BJ (cell line): ENCODE measurements at places on chromosomes 4 and X.

- no peak for DNase-seq
Measured at GRCh38 chr4:24802648-24803047, 7.3 kb downstream of the SOD3 start.

DNA sequence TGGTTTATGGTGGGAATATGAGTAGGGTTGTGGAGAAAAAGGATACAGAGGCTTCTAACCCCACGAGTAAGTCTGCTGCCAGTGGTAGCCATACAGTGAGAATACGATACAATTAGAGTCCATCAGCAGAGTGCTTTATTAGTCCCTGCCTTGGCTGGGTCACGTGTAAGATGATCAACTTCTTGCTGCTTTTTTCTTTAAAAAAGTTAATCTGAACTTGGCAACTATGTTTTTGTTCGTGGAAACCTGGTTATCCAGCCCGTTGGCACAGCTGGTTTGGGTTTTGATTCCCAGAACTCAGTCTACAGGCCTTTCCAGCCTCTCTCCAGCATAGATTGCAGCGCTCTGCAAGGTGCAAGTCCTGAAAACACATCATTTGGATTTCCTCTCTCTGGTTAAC lies 53.1 kb upstream of the LSM6 start:
- DNase-seq = no peak

DNA sequence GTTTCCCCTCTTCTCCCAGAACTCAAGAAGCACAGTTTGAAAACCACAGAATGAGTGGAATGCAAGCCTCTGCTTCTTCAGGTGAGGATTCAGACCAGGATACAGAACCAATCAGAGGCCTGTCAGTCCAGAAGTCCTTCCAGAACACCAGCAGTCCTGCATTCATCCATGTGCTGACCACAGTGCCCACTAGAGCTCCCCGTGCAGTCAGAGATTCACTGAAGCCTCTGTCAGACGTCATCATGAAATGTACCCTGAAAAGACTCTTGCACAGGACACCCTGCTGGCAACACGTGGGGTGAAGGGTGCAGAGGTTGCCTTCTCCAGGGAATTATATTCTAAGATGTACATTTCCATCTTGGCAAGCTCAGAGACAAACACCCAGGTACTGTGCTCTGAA lies 75.9 kb upstream of the LSM6 start:
- no peak for DNase-seq

- no peak for DNase-seq
Measured at GRCh38 chr4:107196312-107196711, 160.2 kb upstream of the DKK2 start.

DNA sequence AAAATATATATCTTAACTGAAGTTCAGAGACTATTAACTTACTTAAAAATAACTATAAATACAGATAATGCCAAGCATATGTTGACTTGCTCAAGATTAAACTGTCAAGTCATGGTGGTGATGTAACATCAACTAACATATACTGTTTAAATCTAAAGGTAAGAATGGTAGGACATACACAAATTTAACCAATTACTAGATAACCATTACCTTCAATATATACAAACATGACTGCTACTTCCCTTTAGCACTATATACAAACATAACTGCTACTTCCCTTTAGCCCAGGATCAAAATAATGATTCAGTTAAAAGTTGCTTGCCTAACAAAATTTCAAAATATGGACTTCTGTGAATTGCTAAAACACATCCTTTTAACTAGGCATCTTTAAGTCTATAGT lies 14.9 kb downstream of the HNRNPD start:
- no peak for DNase-seq

- DNase-seq = no peak
Measured at GRCh38 chr4:37816719-37817118, 9.8 kb upstream of the PGM2 start.

DNA sequence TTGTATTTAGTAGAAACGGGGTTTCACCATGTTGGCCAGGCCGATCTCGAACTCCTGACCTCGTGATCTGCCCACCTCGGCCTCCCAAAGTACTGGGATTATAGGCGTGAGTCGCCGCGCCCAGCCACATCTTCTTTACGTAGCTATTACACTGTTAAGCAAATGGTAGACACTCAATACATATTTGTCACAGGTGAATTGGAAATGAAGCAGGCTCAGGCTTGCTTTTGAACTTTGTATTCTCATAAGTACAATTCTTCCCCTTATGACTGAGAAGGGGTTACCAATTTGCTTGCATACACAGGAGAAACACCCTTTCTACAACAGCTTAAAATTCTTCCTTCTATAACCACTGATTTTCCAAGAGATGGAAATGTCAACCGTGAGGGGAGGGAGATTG lies 787 bp upstream of the SRPX2 start:
- no peak for DNase-seq

DNA sequence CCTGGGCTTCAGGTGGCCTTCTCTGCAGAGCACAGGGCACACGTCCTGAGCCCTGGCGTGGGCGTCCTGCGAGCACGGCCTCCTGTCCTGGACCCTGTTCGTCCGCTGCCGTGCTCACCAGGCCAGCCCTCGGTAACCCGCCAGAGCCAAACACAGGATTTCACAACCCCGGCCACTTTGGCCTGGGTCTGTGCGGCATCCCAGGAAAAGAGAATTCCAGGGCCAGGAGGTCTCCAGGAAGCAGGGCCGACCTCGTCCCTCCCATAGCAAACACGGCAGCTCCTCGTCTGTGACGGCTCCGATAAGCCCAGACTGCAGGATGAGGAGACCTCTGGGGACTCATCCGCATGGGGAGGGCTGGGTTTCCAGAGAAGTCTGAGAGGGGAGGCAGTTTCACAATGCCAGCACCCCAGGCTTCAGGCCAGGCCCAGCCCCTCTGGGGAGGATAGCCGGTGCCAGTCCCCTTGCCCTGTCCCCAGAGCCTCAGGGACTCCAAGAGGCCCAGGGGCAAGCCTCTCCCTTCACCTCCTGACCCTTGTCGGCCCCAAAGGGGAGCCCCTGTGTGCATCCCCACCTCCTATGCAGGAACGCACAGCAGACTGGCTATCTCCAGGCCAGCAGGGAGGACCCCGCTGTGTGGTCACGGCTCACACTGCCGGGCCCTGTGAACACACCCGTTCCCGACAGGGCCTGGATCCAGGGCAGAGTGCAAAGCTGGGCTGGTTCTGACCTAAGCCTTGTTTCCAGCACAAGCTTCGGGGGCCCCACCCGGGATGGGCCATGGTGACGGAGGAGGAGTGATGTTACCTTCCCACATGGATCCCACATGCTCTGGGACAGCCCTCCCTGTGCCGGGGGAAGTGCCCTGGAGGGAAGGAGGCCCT lies 22.3 kb upstream of the HTRA3 start:
- DNase-seq = no peak

GRCh38 chrX:69299285-69299684 lies 134.0 kb upstream of the PJA1 start:
- no peak for DNase-seq

- DNase-seq = no peak
Measured at GRCh38 chr4:102717448-102718092, 43.2 kb downstream of the MANBA start.

DNA sequence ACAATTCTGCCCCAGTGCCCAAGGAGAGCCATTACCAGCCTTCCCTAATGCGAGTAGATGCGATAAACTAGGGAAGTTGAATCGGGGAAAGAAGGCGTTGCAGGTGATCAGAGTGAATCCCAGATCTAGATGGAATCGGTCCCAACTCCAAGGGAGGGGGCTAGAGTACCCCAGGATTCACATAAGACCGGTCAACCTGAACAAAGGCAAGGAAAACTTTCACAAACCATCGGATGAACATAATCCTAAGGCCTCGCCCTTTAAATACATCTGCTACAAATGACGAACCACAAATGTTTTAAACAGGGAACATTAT lies 11.2 kb upstream of the ZCCHC13 start:
- DNase-seq = no peak

GRCh38 chrX:139720136-139720535 lies 12.2 kb upstream of the MCF2 start:
- no peak for DNase-seq

DNA sequence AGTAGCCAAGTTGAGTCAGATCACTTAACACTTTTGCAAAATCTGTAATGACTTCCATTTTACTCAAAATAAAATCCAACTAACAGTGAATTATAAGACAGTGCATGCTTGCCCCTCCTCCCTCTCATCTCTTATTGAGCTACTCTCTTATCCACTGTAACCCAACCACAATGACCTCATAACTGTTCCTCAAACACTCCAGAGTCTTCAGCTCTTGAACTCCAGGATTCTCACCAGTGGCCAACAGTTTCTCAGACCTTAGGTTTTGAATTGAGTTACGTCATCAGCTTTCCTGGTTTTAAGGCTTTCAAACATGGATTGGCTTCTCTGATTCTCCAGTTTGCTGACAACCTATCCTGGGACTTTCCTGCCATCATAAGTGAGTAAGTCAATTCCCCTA lies 938.3 kb downstream of the RAB28 start:
- no peak for DNase-seq

DNA sequence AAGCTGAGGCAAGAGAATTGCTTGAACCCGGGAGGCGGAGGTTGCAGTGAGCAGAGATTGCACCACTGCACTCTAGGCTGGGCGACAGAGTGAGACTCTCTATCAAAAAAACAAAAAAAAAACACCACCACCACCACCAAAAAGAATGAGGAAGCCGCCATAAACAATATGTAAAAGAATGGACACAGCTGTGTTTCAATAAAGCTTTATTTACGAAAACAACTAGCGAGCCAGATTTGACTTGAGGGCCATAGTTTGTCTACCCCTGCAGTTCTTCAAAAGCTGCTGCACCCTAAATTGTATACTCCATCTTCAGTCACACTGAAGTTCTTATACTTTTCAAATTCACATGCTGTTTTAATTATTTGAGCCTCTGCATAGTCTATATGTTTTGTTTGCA lies 306.5 kb upstream of the KLF3 start:
- no peak for DNase-seq

- DNase-seq = no peak
Measured at GRCh38 chr4:150244600-150244999, 166.4 kb downstream of the DCLK2 start.

GRCh38 chr4:23706972-23707651 lies 182.7 kb downstream of the PPARGC1A start:
- no peak for DNase-seq

DNA sequence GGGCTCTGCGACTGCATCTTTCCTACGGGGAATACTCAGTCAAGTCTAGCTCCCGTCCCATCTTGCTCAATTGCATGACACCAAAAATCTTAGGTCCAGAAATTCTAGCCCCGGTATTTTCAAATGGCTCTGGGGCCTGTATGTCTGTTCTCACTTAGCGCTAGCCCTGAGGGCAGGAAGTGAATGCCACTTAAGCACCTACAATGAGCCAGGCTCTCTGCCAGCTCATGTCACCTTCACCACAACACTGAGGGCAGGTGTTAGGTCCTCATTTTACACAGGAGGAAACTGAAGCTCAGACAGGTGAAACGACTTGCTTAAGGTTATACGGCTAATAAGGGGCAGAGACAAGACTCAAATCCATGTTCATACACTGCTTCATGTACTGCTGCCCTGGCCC lies 282.8 kb downstream of the PPP1R2C start:
- no peak for DNase-seq

DNA sequence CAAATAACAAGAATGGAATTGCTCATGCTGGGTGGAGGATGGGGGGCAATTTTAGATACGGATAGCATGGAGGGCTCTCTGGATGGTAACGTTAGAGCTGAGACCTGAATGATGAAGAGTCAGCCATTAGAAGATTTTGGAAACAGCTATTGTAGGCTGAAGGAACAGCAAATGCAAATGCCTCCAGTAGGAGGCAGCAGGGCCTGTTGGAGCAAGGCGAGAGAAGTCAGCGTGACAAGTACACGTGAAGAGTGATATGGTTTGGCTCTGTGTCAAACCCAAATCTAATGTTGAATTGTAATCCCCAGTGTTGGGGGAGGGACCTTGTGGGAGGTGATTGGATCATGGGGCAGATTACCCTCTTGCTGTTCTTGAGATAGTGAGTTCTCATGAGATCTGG lies 59.3 kb upstream of the SOD3 start:
- no peak for DNase-seq

GRCh38 chrX:70062076-70062475 lies at the start of gene OTUD6A:
Gene OTUD6A (plus strand): TSS chrX:70062457. CDS start chrX:70062525, 68 bp downstream.
- no peak for DNase-seq

DNA sequence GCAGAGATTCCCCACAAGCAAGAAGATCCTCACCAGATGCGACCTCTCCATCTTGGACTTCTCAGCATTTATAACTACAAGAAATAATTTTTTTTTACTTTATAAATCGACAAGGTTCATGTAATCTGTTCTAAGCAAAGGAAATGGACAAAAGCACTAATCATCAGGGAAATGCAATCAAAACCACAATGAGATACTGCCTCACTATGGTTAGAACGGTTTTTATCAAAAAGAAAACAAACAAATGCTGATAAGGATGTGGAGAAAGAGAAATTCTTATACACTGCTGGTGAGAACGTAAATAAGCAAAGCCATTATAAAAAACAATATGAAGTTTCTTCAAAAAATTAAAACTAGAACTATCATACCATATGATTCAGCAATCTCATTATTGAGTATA lies 1382.6 kb downstream of the ARAP2 start:
- no peak for DNase-seq

DNA sequence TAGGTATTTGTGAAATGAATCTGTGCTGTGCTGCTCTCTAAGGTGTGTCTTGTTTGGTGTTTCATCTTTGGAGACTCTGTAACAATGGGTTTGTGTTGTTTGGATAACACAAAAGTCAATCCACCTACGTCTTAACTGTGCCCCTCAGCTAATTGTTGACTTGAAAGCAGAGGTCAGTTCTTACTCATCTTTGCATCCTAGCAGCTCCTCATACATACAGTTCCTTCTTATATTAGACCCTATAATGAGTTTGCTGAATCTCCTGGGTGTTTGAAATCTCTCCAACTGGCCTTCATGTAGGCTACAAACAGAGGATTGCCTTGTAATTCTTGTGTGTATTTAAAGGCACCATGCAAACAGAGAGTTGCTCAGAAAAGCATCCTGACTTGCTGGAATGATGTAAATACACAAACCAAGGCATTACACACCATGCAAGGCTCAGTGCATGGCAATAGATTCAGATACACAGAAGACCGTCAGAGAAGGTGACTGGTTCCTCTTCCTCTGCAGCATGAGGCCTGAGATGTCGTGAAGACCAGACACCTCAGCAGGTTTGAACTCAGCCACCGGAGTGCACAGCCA lies 220.0 kb upstream of the JADE1 start:
- DNase-seq = no peak

- DNase-seq = peak; percentile 69
Measured at GRCh38 chrX:109840585-109840984, 107.5 kb upstream of the ACSL4 start.

GRCh38 chrX:281166-281999 lies at the start of gene PLCXD1:
Gene PLCXD1 (plus strand): TSS chrX:281381. CDS start chrX:284188, 2,807 bp downstream.
- DNase-seq = no peak
